ENCODE measurements at places on chromosomes 1 and 21. TPM values are rescaled to one million over a fixed set of nuclear protein-coding genes. Genes with fewer than 3 reads are reported as not detected.

- DNase-seq, result no peak
- H3K27me3 ChIP-seq, result no peaks in the 10 kb centered on the region
- H3K4me1 ChIP-seq, result peaks cover 6% of the 10 kb centered on the region
- no peak overlapping the region for H3K27ac ChIP-seq
Observed at GRCh38 chr1:55916907-55917306, 662.5 kb downstream of the PLPP3 start.

IGSF5 gene
- total RNA-seq, result 4.9 TPM

DNA sequence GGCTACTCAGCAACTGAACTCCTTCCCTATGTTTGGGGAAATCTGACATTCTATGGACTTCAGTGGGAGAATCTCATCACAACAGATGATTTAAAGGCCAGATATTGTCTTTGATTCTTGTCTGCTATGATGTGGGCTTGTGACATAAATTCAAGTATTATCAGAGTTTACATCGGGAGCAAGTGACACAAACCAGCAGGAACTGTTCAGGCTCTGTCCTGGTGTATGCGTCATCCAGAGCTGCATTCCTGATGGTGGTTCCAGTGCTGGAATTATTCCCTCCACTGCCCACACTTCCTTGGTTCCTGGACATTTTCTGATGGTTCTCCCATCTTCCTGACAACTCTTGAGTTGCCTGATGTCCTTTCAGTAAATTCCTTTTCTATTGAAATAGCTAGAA, 10.8 kb upstream of the LSM10 start:
- no peaks in the 10 kb centered on the region for H3K36me3 ChIP-seq
- no peaks in the 10 kb centered on the region for H3K4me1 ChIP-seq
- no peak overlapping the region for H3K4me3 ChIP-seq
- DNase-seq, result no peak
- no peak overlapping the region for H3K27ac ChIP-seq

- no peaks in the 10 kb centered on the region for H3K4me1 ChIP-seq
- no peaks in the 10 kb centered on the region for H3K36me3 ChIP-seq
- H3K27ac ChIP-seq, result no peak overlapping the region
- no peak overlapping the region for H3K4me3 ChIP-seq
- DNase-seq, result no peak
Observed at GRCh38 chr1:22763487-22764200, 53.0 kb downstream of the EPHB2 start.

MORC3 gene
- 19.4 TPM for total RNA-seq

All from left ventricle myocardium inferior (tissue), 1 donor.